ENCODE measurements at places on chromosomes 3 and 15. TPM values are rescaled to one million over a fixed set of nuclear protein-coding genes. Genes with fewer than 3 reads are reported as not detected.

PRTG gene
- total RNA-seq = 1.3 TPM

RLBP1 gene
- 6.6 TPM for total RNA-seq

TXNRD3 gene
- total RNA-seq = 13.6 TPM

GJD2 gene
- total RNA-seq = not detected

GNAT1 gene
- not detected for total RNA-seq

DUOXA1 gene
- total RNA-seq = 0.55 TPM

Measured in sigmoid colon (tissue), 7 donors.